Activated naive CD8-positive, alpha-beta T cell treated with anti-CD3 and anti-CD28 coated beads, Interleukin-2, amount 10 ng/mL, durations not matched to agents 7 days and 5 days (primary cell): ENCODE measurements at places on chromosomes 7 and 10. TPM values are rescaled to one million over a fixed set of nuclear protein-coding genes. Genes with fewer than 3 reads are reported as not detected.

The PRF1 gene
- 165 TPM for total RNA-seq

The IQUB gene
- total RNA-seq: not detected

The HMX3 gene
- total RNA-seq: not detected

The MMRN2 gene
- not detected for total RNA-seq

DNA sequence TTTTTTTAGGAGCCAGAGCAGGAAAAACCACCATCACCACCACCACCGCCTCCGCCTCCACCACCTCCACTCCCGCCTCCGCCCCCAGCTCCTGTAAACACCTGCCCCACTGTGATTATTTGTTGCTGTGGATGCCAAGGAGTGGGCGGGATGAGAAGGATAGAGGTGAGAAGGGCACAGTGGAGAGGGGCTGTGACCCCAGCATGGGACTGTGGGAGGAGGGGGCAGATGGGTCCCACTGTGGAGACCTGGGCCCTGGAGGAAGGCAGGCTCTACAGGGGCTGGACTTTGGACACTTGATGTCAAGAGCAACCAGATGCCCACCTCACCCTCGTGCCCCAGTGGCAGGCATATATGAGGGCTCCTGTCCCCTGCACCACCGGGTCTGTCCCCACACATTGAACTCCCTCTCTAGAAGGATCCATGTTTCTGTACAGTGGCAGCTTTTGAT lies 24.7 kb downstream of the ANTXRL start:
- no peaks in the 10 kb centered on the region for H3K36me3 ChIP-seq
- no peak for DNase-seq
- H3K27ac ChIP-seq: no peak overlapping the region
- no peak overlapping the region for H3K4me3 ChIP-seq
- no peaks in the 10 kb centered on the region for H3K4me1 ChIP-seq

DNA sequence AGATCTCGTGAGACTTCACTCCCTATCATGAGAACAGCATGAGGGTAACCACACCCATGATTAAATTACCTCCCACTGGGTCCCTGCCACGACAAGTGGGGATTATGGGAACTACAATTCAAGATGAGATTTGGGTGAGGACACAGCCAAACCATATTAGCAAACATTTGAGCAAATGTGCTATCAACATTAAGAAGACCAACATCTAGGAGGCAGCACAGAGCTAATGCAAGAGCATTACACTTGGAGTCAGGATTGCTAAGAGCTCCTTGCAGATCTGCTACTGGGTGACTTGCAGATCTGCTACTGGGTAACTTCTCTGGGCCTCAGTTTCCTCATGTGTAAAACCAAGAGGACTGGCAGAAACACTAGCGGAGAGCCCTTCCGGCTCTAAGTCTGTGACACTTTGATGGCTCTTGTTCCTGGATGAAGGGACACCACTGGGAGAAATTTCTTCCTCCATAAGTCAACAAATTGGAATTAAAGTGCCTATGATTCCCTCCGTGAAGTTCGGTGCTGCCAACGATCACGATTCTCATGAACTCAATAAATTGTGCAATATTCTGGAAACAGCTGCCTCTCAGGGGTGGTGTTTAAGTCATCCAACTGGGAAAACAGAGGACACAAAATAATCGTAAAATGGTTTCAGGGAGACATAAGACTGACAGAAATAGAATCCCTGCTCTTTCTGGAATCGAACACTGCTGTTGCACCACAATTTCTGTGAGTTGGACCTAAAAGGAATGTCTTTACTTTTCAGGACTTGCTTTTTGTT lies 115.8 kb upstream of the ITGB1 start:
- H3K36me3 ChIP-seq: no peaks in the 10 kb centered on the region
- DNase-seq: no peak
- no peak overlapping the region for H3K4me3 ChIP-seq
- H3K27me3 ChIP-seq: no peaks in the 10 kb centered on the region
- no peak overlapping the region for H3K27ac ChIP-seq
- no peaks in the 10 kb centered on the region for H3K4me1 ChIP-seq

DNA sequence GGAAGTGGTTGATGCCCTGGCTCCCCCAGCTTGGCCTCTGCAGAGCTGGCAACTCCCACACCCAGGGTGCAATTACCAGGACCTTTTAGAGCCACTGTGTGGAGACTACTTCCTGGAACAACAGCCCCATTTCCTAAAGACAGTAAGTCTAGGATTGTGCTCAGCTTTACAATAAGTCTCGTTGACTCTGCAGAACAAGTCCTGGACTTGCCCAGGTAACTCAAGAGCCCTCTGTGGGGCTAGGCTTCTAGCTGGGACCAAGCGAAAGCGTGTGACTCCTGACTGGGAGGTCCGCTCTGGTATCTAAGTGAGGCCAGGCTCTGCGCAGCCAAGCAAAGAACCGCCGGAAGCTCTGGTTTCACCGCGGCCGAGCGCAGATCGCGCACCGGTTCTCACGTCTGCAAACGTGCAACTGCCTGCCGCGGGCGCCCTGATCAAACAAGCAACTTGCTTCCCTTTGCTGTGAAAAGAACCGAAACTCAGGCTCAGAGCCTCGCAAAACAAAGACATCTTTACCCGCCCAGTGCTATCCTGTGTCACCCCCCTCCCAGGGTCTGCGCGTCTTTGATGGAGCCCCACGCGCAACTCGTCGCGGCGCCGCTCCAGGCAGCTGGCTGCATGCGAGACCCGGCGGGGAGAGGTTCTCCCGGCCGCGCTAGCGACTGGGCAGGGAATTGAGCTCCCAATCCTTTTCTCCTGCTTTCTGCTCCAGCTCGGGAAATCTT lies 4.4 kb upstream of the PDLIM1 start:
- DNase-seq: peak; percentile 78
- peaks cover 27% of the 10 kb centered on the region for H3K27me3 ChIP-seq
- H3K4me3 ChIP-seq: peak overlapping the region; percentile 78
- H3K36me3 ChIP-seq: peaks cover 1% of the 10 kb centered on the region
- H3K4me1 ChIP-seq: peaks cover 33% of the 10 kb centered on the region
- H3K27ac ChIP-seq: peak overlapping the region; percentile 80

- no peak overlapping the region for H3K27ac ChIP-seq
- H3K27me3 ChIP-seq: no peaks in the 10 kb centered on the region
- DNase-seq: no peak
- H3K4me1 ChIP-seq: no peaks in the 10 kb centered on the region
Observed at GRCh38 chr7:54946271-54946670, 72.5 kb upstream of the EGFR start.

DNA sequence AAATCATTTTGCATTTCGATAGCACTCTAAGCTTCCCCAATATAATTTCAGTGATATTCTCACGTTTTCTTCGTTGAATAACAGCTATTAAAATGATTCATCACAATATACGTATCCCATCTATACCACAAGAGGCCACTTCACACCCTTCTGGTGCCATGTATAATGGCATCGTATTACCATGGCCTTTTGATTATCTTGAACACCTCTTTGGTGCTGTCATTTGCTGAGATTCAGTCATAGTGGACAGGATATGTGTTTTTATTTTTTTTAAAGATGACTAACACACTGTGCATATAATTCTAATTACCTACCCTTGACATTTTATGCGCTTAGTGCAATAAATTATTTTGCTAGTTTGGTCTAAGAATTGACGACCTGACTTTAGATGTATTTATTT lies 6.7 kb upstream of the INSYN2A start:
- H3K27ac ChIP-seq: no peak overlapping the region
- DNase-seq: no peak
- no peaks in the 10 kb centered on the region for H3K4me1 ChIP-seq
- peaks cover 3% of the 10 kb centered on the region for H3K27me3 ChIP-seq

DNA sequence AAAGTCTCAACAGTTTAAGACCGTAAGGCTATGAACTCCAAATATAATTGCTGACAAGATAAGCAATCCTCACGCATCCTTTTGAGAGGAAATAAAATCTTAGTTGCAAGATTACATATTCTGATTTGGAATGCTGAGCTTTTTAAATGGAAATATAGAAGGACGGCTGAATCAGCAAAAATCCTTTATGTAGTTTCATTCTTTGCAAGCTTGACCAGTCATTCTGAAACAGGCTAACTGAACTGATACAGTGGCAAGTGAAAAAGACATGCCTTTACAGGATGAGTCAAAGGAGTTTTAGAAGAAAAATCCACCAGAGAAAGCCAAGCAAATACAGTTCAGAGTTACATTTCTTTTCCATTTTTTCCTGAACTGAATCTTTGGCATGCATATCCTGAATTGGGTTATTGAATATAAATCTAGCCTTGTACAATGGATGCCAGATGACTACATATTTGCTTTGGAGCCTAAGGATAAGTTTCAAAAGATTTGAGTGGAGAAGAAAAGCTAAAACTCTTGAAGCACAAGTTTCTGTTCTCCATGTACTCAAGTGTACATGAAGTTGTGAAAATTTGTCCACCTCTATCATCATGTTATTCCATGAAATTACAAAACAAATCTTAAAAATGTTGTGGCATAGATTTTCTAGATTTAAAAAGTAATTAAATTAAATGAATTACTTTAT lies 4.4 kb downstream of the VIM start:
- H3K27ac ChIP-seq: peak overlapping the region; percentile 34
- peaks cover 45% of the 10 kb centered on the region for H3K4me1 ChIP-seq

DNA sequence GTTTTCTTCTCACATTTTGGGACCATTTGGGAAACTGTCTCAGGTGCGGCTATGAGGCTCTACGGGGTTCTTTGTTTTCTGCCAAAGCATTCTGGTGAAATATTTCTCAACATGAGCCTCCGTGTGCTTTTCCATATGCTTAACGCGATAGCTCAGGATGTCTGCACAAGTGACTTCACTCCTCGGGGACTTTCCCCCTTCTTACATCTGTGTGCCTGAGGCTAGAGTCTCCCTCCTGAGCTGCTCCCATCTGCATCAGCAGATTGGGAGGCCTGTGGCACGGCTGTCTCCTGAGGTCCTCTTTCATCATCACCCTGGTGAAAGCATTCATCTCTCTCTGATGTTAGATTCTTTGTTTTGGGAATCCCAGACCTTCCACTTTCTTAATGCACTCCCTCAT lies 1190.9 kb downstream of the TYW1 start:
- H3K4me3 ChIP-seq: no peak overlapping the region
- no peak for DNase-seq
- no peaks in the 10 kb centered on the region for H3K27me3 ChIP-seq
- H3K4me1 ChIP-seq: no peaks in the 10 kb centered on the region

DNA sequence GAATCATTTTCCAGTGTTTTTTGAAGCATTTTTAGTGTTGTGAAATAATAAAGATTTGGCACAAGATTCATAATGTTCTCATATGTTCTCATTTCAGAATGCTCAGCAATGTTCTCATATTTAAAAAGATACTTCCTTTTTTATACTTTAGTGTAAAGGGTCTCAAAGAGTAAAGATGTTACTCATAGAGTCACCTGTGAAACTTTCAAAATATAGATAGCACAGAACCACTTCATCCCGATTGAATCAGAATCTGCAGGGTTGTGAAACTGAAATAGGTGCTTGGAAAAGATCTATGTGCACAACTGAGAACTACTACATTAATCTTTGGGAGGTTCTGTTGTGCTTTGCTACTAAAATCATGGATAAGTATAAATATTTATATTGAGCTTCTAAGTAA lies 144.7 kb downstream of the MDFIC start:
- no peak for DNase-seq
- H3K4me1 ChIP-seq: peaks cover 4% of the 10 kb centered on the region
- H3K36me3 ChIP-seq: peaks cover 5% of the 10 kb centered on the region
- H3K27ac ChIP-seq: no peak overlapping the region

DNA sequence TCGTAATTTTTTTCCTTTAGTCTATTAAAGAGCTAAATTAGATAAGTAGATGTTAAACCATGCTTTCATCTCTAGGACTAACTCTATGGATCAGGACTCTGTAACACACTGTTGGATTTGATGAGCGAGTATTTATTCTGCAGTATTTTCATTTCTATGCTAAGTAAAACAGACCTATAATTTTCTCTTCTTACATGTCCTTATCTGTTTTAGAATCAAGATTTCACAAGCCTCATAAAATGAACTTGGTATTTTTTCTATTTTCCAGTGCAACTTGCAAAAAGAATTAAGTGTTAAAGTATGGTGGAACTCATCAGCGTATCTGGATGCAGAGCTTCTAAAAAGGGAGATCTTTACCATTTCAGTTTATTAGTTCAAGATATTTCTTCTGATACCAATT lies 2.4 kb downstream of the CACUL1 start:
- no peak overlapping the region for H3K27ac ChIP-seq
- peaks cover 25% of the 10 kb centered on the region for H3K4me1 ChIP-seq
- DNase-seq: no peak
- H3K27me3 ChIP-seq: peaks cover 7% of the 10 kb centered on the region
- H3K36me3 ChIP-seq: peaks cover 12% of the 10 kb centered on the region
- peak overlapping the region; percentile 41 for H3K4me3 ChIP-seq
